Uterus (tissue), 4 donors: ENCODE measurements at places on chromosomes 13 and 19. TPM values are rescaled to one million over a fixed set of nuclear protein-coding genes. Genes with fewer than 3 reads are reported as not detected.

The MBD3L5 gene
- total RNA-seq = not detected

The DCT gene
- not detected for total RNA-seq

DNA sequence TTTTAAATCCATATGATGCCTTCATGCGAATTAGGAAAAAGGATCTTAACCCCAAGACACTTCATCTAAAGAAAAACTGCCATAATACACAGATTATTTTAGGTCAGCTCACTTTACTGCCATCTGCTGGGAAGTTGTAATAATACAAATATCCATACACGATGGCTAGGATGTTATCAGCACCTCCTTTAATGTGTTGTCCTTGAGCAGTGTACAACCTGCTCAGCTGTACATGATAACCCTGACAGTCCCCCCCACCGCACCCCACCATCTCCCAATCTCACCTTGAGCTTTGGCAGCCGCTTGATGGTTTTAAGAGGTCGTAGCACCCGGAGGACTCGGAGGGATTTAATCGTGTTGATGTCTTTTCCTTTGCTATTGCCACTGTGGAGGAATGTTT lies 112.2 kb downstream of the IER2 start:
- DNase-seq = peak; percentile 19

- no peak for DNase-seq
Measured at GRCh38 chr13:97335488-97336134, 98.4 kb upstream of the RAP2A start.

DNA sequence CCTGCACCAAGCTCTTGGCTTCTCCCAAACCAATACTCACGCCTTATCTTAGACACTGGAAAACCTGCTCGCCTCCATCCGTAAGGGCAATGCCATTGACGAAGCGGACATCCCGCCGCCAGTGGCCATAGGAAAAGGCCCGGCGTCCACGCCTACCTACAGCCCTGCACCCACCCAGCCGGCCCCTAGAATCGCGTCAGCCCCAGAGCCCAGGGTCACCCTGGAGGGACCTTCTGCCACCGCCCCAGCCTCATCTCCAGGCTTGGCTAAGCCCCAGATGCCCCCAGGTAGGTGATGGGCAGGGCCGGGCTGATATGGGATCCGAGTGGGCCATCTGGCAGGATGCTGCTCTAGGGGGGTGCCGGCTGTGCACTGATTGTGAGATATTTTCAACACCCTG lies 7.4 kb downstream of the CC2D1A start:
- no peak for DNase-seq

DNA sequence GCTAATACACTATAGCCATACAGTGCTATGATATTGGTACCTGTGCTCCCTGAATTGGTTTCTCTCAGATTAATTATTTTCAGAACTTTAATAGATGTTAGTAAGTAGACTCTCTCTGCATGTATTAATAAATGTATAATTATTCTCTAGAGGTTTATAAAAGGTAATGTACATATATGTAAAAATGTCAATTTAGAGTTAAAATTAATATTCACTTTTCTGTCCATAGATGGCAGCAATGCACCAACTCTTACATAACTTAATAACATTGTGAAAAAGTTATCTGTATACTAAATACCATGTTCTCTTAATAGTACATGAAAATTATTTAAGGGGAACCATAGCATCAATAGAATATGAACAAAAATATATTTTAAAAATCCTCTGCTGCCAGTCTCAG lies 515.0 kb upstream of the KLHL1 start:
- DNase-seq = no peak

GRCh38 chr13:52179925-52180324 lies 20.5 kb upstream of the NEK3 start:
- no peak for DNase-seq

DNA sequence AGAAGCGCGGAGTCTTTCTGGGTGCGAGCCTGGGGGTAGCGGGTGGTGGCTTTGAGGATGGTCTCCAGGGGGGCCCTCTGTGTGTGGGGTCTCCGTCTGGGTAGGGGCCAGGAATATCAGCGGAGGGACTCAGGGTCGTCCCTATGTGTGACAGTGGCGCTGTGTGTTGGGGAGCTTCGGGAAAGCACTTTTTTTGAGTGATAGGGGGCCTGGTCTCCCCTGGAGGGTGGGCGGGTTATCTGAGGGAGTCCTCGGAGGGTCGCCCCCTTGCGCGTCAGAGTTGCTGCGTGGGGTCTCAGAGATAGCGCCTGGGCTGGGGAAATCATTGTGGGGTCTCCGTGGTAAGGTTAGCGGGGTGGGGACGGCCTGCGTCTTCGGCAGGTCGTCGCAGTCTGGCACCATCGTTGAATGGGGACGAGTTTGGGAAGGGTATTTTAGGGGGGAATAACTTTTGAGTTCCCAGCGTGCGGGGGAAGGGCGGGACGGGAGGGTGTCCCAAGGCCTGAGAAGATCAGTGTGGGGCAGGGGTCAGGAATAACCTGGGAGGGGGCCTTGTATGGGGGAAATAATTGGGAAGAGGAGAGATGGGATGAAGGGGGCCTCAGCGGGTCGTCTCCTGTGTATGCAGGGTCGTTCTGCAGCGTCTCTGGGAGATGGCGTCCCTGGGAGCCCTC lies 857 bp downstream of the IER2 start:
- DNase-seq = peak; percentile 60

DNA sequence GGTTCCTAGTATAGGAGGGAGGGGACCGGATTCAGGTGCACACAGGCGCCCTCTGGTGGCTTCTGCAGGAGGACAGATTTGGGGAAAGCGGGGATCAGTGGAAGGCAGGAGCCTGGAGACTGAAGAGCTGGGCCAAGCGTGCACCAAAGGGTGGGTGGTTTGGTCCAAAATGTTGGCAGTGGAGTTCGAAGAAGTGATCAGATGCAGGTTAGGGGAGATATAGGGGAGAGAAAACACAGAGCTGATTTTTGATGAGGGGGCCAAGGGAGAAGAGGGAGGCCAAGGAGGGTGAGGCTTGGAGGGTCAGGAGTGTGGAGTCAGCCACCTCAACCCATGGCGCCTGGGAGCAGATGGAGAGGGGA lies 6.8 kb upstream of the CARM1 start:
- DNase-seq = peak; percentile 85

- peak; percentile 55 for DNase-seq
Measured at GRCh38 chr19:17220207-17220758, 5.1 kb downstream of the USE1 start.

GRCh38 chr19:46620716-46621115 lies 4.2 kb downstream of the PTGIR start:
- no peak for DNase-seq

DNA sequence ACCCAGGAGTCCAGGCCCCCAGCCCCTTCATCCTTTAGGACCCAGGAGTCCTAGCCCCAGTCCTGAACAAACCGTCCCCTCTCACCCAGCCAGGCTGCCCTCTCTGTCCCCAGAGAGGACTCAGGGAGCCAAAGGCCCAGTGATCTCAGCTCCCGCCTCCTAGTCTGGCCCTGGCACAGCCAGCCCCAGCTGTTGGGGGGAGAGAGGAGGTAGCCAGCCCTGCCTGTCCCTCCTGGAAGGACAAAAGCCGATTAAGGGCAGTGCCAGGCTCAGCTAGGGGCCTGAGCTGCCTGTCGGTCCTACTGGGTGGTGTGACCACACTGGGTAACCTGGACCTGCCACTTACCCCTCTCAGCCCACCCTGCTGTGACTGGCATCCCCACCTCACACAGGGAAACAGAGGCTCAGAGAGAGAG lies 14.5 kb downstream of the LIPE start:
- DNase-seq = no peak

DNA sequence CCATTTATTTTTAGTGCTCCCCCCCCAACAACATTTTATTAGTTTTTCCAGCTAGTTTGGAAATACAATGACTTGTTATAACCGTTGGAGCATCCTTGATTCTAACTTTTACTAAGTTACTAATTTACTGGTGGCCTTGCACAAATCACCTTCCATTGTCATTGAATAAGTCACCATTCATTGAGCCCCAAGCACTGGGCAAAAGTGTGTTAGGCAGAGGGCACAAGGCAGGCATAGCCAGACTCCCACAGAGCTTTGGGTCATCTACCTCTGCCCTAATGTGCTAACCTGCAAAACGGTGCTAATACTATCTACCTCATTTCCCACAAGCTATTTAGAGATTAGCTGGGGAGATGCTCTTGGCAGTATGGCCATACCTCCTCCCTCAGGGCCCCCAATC lies 86.8 kb upstream of the RNF113B start:
- no peak for DNase-seq

The CEACAM7 gene
- 0.51 TPM for total RNA-seq

DNA sequence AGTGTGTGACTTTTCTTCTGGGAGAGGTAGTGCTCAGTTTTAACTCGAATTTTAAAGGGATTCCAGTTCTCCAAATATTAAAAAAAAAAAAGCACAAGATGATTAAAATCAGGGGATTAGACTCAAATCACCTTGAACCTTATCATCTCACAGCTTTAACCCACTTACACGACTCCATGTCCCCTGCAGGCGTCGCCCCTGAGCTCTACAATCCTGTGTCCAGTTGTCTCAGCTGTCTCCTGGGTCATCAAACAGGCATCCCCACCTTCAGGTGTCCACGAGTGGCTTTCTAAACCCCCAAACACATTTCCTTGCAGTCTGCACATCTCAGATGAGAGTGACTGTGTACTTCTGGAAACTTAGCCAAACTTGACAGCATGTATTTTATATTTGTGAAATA lies 14.1 kb downstream of the ZNF808 start:
- DNase-seq = no peak

The CEACAM3 gene
- not detected for total RNA-seq

GRCh38 chr13:27968316-27969081 lies 616 bp downstream of the CDX2 start:
- no peak for DNase-seq

The ZNF560 gene
- not detected for total RNA-seq

The PPP1R13L gene
- total RNA-seq = 30.2 TPM

DNA sequence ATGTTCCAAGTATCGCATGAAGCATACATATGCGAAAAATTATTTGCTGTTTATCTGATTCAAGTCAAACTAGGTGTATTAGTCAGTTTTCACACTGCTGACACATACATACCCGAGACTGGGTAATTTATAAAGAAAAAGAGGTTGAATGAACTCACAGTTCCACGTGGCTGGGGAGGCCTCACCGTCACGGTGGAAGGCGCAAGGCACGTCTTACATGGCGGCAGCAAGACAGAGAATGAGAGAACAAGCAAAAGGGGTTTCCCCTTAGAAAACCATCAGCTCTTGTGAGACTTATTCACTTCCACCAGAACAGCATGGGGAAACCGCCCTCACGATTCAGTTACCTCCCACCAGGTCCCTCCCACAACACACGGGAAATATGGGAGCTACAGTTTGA lies 13.0 kb upstream of the PROZ start:
- DNase-seq = no peak

- DNase-seq = peak; percentile 68
Measured at GRCh38 chr13:40664350-40665125, 1.9 kb downstream of the FOXO1 start.

GRCh38 chr13:30526612-30527495 lies 61.1 kb upstream of the HMGB1 start:
- peak; percentile 39 for DNase-seq

The OR4F17 gene
- not detected for total RNA-seq

DNA sequence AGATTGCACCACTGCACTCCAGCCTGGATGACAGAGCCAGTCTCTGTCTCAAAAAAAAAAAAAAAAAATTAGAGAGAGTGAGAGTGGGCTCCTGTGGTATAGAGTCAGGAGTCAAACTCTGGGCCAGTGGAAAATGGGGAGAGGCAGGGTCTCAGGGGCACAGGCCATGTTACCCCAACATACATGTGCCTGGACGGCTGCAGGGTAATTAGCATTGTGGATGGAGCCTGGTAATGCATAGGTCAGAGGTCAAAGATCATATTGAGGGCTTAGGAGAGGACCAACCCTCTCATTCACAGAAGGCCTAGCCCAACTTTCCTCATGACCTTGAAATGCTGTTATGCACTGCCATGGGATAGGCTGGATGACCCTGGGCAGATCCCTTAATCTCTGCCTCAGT lies 7.1 kb downstream of the CLIP3 start:
- no peak for DNase-seq

The S1PR2 gene
- 17.8 TPM for total RNA-seq

The PRSS57 gene
- total RNA-seq = not detected
